ENCODE measurements at places on chromosomes 2 and 18.

DNA sequence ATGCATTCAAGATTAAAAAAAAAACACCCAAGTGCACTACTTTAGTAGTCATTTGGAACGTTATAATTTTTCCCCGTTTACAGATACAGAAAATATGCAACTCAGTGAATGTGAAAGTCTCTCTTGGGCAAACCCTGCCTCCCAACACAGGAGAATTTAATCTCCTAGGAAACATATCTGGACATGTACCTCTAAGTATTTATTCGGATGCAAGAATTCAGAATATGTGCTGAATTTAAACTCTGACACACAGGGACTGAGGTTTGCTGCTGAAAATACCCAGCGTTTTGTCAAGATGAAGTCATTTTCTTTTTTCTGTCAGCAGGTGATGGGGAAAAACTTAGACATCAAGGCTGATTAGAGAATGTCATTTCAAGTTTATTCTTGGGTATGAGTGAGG is 105.4 kb downstream of the ACKR3 start:
- DNase-seq = no peak

GRCh38 chr2:218783688-218784087 is 1.7 kb downstream of the CYP27A1 start:
- no peak for DNase-seq

- no peak for DNase-seq
These were observed 1399.8 kb upstream of the ACVR2A start for GRCh38 chr2:146444987-146445386.

DNA sequence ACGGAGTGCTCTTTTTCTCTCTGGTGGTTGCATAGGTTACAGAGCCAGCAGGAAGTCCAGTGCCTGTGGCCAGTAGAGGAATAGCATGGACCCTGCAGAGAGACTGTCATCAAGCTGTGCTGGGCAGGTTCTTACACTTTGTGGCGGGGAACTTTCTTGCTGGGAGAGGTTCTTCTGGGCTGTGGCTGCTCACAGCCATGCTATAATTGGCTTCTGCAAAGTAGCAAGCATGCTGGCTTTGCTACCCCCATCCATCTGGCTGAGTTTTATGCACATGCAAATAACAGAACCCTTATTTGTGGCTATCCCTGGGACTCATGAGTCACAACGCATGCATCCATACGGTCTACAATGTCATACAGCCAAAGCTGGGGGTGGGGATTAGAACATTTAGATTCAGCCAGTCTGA is 68.9 kb downstream of the PLCL1 start:
- no peak for DNase-seq

DNA sequence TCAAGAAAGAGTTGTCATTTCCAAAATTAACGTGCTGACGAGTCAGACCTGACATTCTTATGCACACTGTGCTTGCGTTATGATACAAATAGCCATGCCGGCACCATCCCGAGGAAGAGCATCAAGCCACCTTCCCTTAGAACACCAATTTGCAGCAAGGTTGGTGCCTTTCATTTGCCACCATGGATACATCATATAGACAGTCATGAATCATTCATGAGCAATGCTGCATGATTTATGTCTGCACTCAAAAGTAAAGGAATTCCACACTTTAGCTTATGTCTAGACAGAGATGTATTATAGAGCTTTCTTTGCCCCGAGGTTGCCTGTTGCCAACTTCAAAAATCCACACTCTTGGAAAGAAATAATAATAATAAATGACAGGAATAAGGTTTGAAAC is 166.9 kb downstream of the VWC2L start:
- no peak for DNase-seq

Data from GM04503 (cell line).